Stimulated activated CD8-positive, alpha-beta memory T cell treated with anti-CD3 and anti-CD28 coated beads, Interleukin-4, amount 100 ng/mL, for 1 hour (primary cell): ENCODE measurements at places on chromosomes 5 and 9.

- DNase-seq, result no peak
Observed at GRCh38 chr9:126173401-126173800, 153.2 kb upstream of the MVB12B start.

- DNase-seq, result no peak
Observed at GRCh38 chr9:30120666-30121065, 2263.8 kb upstream of the ACO1 start.

GRCh38 chr5:107532169-107532878, 138.4 kb downstream of the EFNA5 start:
- DNase-seq, result no peak

GRCh38 chr9:73683862-73684591, 532.4 kb downstream of the ANXA1 start:
- no peak for DNase-seq

GRCh38 chr5:56080375-56081052, 85.8 kb upstream of the IL6ST start:
- DNase-seq, result no peak

GRCh38 chr5:80569961-80570786, at the start of gene ANKRD34B:
Gene ANKRD34B, minus strand, starts transcription at chr5:80570280. Its CDS starts 10,261 bp downstream, at chr5:80560019.
- DNase-seq, result no peak

DNA sequence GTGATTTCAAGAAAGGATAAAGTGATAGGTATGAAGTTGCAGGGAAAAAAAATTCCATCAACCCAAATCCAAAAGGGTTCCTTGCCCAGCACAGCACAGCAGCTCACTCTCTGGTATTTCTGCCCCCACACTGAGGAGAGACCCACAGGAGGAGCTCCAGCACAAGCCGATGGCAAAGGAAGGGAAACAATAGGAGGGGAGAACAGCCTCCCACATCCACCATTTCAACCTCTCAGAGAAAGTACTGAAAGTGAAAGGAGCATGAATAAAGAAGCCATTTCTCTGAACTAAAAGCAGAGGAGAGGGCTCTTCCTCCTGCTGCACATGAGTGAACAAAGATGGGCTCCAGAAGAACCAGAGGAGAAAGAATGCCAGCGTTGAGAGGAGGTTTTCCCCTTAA, 54.9 kb upstream of the ZSWIM6 start:
- DNase-seq, result no peak

- no peak for DNase-seq
Observed at GRCh38 chr5:33537240-33537639, 96.5 kb downstream of the TARS1 start.

GRCh38 chr9:84331119-84331809, 9.3 kb downstream of the SLC28A3 start:
- DNase-seq, result no peak

DNA sequence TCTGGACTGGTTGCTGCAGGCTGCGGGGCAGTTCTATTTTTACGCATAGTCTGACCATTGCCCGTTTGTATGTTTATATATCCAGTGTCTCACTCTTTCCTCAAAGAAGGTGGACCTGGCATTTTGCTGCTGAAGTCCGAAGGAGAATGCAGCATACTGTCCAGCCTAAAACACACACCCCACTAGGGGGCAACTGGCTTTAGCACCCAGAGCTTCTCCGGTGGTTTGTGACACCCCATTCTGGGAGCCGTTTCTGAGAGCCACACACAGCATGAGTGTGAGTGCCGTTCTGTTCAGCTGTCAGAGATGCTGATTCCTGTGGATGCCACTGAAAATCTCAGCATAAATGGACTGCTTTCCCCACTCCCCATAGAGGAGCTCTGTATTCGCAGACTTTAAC, 290.5 kb upstream of the TAS2R1 start:
- DNase-seq, result no peak

GRCh38 chr5:114176356-114176755, 185.5 kb upstream of the KCNN2 start:
- DNase-seq, result no peak

DNA sequence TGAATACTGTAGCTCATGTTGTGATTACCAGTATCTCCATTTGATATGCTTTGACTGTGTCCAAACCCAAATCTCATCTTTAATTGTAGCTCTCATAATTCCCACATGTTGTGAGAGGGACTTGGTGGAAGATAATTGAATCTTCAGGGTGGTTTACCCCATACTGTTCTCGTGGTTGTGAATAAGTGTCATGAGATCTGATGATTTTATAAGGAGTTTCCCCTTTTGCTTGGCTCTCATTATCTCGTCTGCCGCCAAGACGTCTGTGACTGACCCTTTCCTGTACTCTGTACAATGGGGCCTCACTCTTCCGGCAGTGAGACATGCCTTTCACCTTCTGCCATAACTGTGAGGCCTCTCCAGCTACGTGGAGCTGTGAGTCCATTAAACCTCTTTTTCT, 59.3 kb downstream of the TRIO start:
- no peak for DNase-seq

- DNase-seq, result no peak
Observed at GRCh38 chr5:92353107-92354030, 970.3 kb upstream of the ARRDC3 start.

DNA sequence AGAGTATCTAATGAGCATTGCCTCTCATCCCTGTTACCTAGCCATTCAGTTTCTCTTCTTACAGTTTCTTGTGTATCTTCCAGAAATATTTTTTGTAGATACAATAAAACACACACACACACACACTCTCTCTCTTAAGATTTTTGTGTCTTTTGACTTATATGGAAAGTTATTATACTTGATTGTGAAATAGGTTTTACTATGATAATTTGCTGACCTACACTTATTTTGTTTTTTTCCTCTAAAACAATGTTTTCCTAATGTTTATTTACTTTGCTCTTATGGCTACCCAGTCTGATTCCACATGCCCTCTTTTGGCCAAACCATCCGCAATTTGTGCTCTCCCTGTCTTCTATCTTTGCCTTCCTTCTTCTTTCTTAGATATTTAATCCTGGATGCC, 25.3 kb downstream of the LRRTM2 start:
- DNase-seq, result no peak

GRCh38 chr5:1004461-1005248, 3.9 kb upstream of the NKD2 start:
- DNase-seq, result no peak

GRCh38 chr5:36877667-36878391, 1.3 kb downstream of the NIPBL start:
- DNase-seq, result no peak

- no peak for DNase-seq
Observed at GRCh38 chr9:109083141-109083540, 36.6 kb downstream of the TMEM245 start.

DNA sequence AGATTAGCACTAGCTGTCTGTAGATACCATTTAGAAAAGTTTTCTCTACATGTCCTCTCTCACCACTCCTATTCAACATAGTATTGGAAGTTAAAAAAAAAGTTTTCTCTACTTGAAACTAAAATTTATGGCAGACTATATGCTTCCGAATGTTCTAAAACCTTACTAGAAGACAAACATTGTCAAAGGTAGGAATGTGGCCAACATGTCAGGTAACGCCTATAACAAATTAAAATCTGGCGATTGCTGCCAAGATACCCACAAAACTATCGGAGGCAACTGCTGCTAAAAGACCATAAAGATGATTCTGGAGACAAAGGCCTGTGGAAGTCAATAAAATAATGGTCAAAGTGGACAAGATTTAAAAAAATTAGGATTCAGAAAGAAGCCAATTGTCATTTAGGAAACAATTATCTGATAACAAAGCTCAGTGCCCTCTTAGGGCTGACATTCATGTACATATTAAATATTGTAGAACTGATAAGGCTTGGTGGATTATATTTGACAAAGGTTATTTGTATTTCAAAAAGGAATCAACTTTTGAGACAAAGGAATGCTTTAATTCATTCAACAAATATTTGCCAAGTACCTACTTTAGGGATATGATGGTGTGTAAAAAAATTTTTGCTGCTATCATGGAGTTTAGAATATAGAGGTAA, 52.7 kb downstream of the CDKN2A start:
- no peak for DNase-seq

DNA sequence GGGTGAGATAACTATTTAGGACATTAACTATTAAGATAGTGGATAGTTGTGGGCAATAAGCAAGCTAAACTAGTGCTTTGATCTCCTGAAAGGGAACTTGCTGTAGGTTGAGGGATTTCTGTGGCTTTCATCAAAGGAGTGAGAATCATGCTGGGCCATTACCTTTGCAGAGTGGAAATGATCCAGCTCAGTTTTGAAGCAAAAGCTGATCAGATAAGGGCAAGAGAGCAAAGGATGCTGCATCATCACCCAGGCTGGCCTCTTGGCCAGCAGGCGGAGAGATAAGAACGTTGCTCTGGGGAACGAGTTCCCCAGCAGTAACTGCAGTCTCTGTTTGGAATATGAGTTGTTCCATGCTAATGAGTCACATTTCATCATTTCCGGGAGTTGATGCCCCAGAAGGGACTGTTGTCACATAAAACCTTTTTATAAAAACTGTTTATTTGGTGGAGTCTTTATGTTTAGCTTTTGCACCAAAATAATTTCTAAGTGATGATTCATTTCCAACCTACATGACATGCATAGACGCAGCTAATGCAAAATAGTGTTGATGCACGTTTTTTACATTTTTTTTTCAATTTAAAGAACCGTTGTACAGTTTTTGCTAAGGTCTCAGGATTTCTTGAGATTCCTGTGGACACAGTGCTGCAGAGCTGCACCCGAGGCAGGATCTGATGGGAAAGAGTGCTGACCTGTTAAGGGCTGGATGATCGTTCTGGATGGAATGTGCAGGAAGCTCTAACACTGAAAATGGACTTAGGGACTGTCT, 99.3 kb downstream of the ACTBL2 start:
- DNase-seq, result no peak

DNA sequence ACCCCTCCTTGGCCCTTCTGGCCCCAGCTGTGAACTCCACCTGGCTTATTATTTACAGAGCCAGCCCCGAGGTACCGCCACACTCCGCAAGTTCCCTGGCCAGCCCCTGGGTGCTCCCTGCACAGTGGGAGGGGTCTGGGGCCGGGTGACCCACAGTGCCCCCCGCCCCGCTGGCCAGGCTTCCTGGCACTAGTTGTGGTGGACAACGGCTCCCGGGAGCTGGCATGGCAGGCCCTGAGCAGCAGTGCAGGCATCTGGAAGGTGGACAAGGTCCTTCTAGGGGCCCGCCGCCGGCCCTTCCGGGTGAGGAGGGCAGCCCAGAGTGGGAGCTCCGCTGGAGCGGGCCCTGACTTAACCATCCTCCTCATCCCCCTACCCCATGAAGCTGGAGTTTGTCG, 3.9 kb downstream of the MAMDC4 start:
- no peak for DNase-seq

- no peak for DNase-seq
Observed at GRCh38 chr9:118455259-118455658, 751.1 kb downstream of the TLR4 start.

GRCh38 chr5:132365213-132365612, 4.3 kb upstream of the SLC22A5 start:
- no peak for DNase-seq

DNA sequence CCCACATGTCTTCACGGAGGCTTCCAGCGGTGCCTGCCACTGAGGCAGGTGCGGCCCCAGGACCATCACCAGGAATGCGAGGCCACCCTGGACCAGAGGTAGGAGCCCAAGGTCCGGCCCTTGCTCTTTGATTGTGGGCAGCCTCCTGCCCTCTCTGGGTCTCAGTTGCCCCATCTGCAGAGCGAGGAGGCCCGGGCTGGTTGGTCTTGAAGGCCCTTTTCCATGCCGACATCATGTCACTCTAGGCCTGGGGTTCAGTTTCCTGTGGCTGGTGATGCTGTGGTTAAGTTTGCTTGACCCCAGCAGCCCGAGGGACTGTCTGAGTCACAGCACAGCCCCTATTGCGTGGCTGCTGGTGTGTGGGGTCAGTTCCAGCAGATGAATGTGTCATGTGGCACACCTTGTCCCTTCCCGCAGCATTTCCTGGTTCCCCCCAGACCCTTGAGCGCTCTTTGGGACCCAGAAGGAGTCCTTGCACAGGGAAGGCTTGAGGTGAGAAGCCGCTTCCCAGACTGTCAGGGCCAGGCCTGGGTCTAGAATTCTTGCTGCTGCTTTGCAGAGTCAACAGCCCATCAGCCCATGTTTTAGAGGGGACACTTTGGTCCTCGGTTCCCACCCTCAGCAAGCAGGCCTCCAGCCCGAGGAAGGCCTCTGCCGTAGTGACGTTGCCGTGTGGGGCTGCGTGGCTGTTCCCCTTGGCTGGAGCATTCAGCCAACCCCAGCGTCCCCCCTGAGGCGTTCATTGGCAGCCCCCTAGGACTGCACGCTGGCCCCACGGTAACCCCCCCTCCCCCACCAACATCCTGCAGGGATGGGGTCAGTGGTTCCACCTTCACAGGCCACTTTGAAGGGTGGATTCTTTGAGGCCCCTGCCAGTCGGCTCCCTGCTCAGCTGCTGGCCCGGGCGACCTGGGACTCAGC, 31.0 kb upstream of the HMCN2 start:
- DNase-seq, result no peak

GRCh38 chr9:114900942-114901802, 29.2 kb downstream of the TNFSF8 start:
- DNase-seq, result no peak
